Regular cardiac myocyte (primary cell): ENCODE measurements at places on chromosomes 1 and 21. TPM values are rescaled to one million over a fixed set of nuclear protein-coding genes. Genes with fewer than 3 reads are reported as not detected.

Gene DMBX1
- total RNA-seq: not detected in 2 replicates

Gene PRAMEF17
- not detected in 2 replicates for total RNA-seq

Gene FLVCR1
- 7.9 and 9.4 TPM in 2 replicates for total RNA-seq

Gene RGS4
- total RNA-seq: 919 and 1,715 TPM in 2 replicates

Gene LORICRIN
- total RNA-seq: not detected in 2 replicates

Gene UBL4B
- total RNA-seq: not detected in 2 replicates

Gene BEST4
- total RNA-seq: under 0.01 and 0.28 TPM in 2 replicates

Gene LMOD1
- 3.1 and 25.7 TPM in 2 replicates for total RNA-seq
